ENCODE measurements at places on chromosomes 4 and X.

GRCh38 chr4:120616041-120616440 is 306.5 kb downstream of the PRDM5 start:
- DNase-seq, result no peak

- DNase-seq, result no peak
Observed at GRCh38 chrX:148024425-148025148, 43.5 kb downstream of the FMR1NB start.

- DNase-seq, result no peak
Observed at GRCh38 chr4:3388471-3389232, 53.1 kb upstream of the HGFAC start.

- DNase-seq, result no peak
Observed at GRCh38 chrX:138692591-138692990, 18.9 kb downstream of the FGF13 start.

DNA sequence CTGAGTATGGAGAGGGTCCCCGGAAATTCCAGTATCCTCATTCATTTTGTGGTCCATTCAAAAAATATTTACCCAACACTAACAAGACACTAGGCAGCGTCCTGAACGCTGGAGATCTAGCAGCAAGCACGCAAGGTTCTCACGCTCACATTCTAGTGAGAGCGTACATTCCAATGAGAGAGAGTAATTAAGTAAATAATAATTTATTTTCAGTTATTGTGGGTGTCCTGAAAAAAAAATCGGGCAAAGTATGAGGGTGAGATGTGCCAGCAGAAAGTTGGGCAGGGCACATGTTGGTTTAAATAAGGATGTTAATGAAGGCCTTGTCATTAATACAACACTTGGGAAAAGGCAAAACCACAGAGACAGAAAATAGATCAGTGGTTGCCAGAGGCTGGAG is 4.0 kb upstream of the TMEM156 start:
- no peak for DNase-seq

DNA sequence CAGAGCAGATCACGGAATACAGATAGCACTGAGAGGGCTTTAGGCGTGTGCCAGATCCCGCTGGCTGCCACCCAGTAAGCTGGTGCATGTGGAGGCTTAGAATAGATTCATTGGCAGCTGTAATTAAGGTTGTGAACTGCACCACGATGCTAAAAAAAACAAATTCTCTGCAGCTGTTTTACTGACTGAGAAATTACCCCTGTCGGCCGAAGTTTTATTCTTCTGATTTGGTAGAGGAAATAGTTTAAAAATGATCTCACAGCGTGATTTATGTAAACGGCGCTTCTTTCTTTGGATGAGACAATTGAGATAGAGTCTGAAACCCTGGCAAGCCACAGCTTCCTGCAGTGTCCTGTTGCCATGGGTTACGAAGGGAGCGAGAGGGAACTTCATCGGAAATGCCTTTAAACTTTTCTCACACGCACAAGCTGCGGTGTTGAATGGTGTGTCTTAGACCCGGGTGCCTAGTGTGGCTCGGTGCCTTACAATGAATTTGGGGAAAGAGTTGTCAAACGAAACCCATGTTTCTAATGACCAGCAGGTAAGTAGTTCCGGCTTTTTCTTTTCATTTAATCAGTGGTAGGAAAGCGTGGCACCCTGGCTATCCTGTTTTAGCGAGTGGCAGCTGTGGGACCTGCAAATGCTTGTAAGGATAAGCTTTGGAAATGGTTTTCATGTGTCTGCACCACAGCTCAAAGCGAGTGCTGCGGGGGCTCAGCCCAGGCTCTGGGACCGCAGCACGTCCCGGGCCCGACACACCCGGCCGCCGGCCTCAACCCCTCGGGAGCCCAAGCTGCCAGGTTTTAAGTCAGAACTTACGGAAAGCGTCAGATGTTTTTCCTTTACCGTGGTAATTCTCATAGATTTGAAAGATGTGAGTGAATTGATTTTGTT is 71.7 kb upstream of the HGFAC start:
- no peak for DNase-seq

GRCh38 chr4:26748811-26749210 is 111.8 kb upstream of the STIM2 start:
- no peak for DNase-seq

DNA sequence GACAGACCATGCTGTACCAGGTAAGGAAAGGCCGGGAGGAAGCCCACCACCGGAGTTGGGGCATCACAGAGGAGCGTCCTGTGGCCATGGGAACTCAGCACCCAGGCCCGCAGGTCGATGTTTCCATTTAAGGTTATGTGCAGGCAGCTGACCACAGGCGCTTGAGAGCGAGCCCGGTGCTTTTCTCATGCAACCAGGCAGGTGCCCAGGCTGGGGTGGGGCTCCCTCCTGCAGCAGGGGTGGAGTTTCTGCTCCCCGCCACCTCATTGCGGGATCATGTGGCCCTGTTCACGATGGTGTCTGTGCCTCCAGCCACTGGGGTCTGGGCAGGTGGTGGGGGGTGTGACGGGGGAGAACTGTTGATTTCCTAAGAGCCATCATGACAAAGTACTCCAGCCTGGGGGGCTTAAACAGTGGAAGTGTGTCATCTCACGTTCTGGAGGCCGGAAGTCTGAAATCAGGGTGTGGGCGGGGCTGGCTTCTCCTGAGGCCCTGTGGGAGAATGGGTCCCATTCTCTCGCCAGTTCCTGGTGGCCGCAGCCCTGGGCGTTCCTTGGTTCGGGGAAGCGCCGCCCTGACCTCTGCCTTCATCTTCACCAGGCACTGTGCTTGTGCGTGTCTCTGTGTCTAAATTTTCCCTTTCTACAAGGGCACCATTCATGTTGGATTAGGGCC is 60.9 kb downstream of the CPZ start:
- DNase-seq, result no peak

DNA sequence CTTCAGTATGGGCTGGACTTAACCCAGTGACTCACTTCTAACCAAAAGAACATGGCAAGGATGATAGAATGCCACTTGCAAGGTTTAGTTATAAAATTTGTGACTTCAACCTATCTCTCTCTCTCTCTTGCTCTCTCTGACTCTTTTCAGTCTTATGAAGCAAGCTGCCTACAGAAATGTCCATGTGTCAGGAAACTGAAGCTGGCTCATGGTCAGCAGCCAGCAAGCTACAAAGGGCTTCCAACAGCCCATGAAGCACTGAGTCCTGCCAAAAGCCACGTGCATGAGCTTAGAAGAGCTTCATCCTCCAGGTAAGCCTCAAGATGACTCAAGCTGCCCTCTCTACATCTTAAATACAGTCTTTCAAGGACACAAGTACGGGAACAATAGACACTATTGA is 100.3 kb downstream of the HS3ST1 start:
- no peak for DNase-seq

GRCh38 chrX:13622401-13622964 is 30.5 kb upstream of the TCEANC start:
- DNase-seq, result no peak

GRCh38 chr4:140996766-140997165 is 136.5 kb downstream of the RNF150 start:
- DNase-seq, result no peak

- no peak for DNase-seq
Observed at GRCh38 chrX:12843061-12843667, 23.7 kb upstream of the TLR7 start.

GRCh38 chr4:37139987-37140386 is 104.6 kb upstream of the NWD2 start:
- DNase-seq, result no peak

All from HCT116 (cell line).